ENCODE measurements at places on chromosomes 6 and 20.
A peak's percentile ranks its signal among the peaks of the same experiment; 100 is the strongest.

DNA sequence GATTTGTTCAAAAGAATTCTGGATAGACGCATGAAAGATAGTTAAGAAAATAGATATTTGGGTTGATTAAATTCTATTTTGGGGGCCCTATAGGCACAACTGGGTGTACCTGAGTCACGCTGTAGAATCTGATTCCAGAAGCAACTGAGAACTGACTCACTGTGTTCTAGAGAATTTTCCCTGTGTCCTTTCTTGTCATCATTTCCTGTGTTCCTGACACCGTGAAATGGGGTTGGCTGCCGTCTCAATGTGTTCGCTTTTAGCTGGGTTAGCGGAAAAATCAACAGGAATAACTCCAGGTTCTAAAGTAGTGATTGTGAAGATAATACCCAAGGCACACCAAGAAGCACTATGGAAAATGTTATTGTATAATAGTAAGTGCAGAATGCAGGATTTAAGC, 5.0 kb downstream of the GCNT2 start:
- no peak for DNase-seq

DNA sequence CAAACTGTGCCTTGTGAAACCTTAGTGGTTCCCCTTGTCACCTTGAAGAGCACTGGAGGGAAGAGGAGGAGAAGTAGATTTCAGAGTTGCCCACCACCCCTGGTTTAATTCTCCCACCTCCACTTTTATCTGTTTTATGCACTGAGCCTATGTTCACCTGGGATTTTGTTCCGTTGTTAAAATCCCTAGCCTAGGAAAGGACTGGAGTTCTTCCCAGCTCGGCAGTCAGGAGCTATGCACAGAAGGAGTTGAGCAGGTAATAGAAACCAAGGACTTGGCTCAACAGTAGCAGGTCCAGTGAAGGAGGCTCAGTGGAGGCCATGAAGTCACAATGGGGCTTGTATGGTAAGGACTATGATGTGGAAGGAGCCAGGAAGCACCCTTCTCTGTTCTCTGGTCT, 290.3 kb upstream of the PRND start:
- DNase-seq: no peak

DNA sequence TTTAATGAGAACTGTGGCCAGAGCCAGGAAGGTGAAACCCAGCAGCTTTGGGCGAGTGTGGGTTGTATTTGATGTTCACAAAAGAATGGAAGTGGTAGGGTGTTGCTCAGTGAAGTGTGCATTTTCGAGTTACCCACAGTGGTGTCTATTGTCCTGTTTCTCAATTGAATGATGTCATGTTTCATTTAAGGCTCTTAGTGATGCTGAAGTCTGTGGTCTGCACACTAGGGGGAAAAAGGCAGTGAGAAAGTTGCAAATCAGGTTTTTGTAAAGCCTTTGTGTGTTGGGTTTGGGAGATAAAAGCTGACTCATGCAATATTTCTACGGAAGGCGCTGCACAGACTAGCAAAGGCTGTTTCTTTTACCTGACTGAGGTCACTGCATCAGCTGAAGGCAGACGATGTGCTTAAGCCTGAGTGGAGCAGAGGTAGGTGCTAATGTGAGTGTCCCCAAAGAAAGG, 121.1 kb downstream of the PLEKHG1 start:
- no peak for DNase-seq

DNA sequence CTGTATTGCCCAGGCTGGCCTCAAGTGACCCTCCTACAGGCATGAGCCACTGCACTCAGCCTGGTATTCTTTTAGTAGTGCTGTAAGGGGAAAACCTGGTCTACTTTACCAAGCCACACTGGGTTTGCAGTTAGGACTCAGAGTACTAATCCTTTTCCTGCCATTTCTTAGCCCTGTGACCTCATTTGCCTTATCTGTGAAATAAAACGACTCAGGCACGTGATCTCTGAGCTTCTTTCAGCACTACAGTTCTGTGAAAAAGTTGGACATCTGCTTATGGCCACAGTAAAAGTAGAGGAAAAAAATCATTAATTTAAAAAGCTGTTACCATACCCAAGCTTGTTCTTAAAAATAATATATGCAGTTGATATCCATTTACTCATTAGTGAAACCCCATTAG, 1007.5 kb downstream of the KIF16B start:
- DNase-seq: no peak

- no peak for DNase-seq
Measured at GRCh38 chr6:71124340-71124739, 164.3 kb upstream of the OGFRL1 start.

- DNase-seq: no peak
Measured at GRCh38 chr6:111718326-111718725, 112.6 kb upstream of the TRAF3IP2 start.

DNA sequence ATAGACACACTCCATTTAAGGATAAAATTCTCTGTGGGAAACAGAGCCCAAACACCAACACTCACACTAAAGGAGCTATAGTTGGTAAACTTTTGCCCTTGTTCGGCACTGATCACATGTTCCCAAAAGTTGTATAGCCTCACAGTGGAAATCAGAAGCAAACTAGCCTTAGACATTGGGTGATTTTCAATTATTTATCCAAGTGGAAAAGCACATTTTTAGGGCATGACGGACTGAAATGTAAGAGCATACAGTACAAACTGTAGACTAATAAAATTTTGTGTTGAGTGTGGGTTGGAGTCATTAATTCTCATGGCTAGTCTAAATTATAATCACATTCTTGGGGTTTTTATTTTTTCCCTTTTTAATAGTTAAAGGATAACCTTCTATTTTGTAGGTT, 202.4 kb downstream of the MOXD1 start:
- DNase-seq: no peak

- DNase-seq: no peak
Measured at GRCh38 chr6:13807696-13808095, 6.7 kb downstream of the MCUR1 start.

DNA sequence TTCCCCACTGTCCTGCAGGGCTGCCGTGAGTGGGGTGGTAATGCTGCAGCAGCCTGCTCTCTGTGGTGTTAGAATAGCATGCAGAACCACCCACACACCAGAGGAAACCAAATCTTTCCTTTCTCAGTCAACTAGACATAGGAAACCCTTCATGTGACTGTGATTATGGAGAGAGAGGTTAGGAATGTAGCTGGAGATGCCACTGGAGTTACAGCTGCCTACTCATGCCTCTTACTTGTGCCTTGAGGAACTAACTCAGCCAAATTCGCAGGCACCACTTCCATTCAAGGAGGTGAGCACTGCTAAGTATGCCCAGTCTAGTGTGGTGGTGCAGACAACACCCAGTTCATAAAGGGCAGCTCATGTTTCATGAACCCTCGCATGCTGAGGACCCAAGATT, 27.4 kb downstream of the MUC22 start:
- DNase-seq: no peak

DNA sequence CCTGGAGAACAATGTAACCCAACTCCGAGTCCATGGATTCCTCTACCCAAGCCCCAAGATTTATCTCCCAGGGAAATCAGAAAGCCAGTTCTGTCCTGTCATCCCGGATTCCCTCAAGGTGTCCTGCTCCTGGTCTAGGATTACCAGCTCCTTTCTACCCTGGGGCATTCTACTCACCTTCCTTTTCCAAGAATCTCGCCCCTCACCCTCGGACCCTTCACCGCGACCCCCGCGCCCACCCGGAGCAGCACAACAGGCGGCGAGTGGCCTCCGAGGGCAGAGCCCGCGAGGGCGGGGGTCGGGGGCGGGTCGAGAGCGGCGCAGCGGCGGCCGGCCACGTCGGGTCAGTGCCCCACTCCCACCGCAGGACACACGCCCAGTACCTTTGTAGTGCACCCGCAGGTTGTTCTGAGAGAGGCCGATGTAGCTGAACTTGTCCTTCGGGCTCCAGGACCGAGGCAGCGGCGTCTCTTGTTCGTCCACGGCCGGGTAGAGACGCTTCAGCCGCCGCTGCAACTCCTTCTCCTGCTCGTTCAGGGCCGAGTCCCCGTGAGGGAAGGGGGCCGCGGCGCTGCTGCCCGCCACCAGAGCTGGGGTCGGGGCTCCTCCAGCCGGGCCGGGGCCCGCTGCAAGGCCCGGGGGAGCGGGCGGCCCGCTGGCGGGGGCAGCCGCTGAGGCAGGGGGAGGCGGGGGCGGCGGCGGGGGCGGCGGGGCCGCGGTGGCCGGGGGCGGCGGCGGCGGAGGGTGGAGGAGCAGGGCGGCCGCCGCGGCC, 897 bp downstream of the RANBP9 start:
- DNase-seq: peak; percentile 80

GRCh38 chr20:8020314-8021079, 936 bp upstream of the TMX4 start:
- no peak for DNase-seq

Data from activated effector memory CD4-positive, alpha-beta T cell treated with anti-CD3 and anti-CD28 coated beads, Interleukin-2, amount 50 U/mL, for 16 hours (primary cell).